ENCODE measurements at places on chromosomes 2 and 18.

DNA sequence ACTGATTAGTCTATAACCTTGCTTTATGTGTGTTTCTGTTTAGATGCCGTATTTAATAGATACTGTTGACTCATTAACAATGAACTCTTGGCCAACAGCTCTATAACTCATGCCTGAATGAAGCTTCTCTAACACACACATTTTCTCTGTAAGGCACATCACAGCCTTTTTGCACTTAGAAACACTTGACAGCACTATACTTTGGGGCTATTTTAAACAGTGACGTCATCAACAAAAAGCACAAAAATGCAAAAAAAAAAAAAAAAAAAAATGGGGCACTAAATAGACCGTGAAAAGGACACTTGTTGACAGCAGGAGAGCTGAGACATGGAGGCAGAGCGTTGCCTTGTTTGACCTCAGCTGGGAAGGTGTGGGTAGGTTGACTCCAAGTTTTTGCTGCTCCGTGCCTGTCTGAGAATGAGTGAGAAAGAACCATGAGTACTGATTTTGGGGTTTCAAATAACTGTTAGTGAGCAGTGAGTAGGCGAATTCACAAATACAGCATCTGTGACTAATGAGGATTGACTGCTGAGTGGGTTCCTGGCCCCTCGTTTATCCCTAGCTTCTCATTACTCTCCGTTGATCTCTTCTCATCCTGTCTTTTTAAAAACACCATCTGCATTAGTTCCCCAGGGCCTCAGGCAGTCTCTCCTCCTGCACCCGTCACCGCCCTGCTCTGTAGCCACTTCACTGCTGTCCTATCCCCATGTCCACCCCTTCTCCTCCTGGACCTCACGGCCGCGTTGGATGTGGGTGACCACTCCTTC lies 24.4 kb downstream of the SPP2 start:
- no peak for DNase-seq

DNA sequence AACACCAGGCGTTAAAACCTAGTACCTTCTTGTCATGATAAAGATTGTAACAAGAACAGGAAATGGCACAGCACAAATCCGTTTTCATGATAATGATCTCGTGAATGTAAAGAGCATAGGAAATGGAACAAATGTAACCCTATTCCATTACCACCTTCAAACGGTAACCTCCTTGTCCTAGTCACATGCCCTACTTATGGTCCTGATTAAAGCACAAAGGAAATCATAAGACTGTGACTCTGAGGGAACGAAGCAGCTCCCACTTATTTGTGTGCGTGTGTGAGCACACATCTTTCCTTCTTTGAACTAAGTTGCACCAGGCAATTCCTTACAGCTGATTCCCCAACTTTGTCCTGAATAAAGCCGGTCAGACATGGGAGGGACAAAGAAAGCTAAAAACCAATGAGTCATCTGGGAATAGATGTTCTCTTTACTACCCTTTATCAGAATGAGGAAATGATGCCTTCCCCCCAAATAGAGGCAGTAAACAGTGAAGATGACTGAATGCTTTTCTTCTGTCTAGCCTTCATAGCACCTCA lies 192.6 kb downstream of the IKZF2 start:
- DNase-seq, result no peak

GRCh38 chr2:100269889-100270288 lies 52.4 kb downstream of the LONRF2 start:
- DNase-seq, result no peak

GRCh38 chr2:84306361-84306760 lies 152.7 kb downstream of the SUCLG1 start:
- DNase-seq, result no peak

DNA sequence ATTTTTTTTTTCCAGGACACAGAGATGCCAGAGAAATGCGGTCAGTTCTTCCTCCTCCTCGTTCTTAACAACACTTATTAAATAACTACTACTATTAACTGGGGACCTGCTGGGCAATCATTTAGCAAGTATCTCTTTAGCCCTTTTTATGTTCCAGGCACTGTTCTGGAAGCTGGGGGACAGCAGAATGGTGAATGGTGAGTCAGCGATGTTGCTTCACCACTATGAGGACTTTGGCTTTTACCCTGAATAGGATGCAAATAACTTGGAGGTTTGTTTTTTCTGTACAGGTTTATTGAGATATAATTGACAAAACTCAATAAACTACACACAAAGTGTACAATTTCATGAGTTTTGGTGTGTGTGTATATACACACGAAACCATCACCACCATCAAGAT lies 179.9 kb upstream of the MSH6 start:
- no peak for DNase-seq

GRCh38 chr2:6069381-6069780 lies 377.2 kb downstream of the SOX11 start:
- DNase-seq, result no peak

DNA sequence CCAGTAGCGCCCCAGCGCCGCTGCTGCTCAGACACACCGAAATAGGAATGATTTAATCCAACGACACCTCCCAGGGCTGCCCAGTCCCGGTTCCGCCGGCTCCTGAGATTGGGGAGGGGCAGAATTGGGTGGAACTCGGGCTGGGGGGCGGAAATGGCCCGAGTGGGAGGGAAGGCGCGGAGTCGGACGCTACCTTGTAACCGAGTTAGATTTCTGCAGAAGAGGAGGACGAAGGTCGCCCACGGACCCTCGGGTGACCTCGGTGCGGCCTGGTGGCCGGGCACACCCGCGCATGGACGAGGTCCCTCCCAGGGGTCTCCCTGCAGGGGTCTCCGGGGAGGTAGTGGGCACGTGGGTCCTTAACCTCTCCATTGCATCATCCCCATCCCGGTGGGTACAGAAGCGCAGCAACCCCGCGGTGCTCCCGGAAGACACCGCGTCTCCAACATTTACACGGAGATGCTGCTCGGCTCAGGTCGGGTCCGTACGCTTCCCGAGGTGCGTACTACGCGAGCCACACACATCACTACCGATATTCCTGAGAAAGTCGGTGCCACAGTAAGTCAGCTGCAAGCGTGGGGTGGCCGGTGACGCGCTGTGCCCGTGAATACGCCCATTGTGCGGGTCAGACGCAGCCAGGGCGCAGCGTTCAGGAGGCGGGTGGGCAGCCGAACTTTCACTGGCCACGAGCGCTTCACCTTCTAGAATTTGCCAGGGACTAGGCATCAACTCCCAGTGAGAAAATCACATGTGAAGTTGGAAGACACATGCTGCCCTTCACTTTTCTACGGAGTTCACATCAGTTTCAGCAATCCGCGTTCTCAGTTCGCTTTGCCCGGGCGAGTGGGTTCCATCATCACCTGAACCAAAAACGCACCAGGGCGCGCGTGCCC lies 3.0 kb downstream of the ZNF516 start:
- DNase-seq, result no peak

- DNase-seq, result no peak
Measured at GRCh38 chr18:47343291-47343690, 91.8 kb upstream of the SKOR2 start.

- DNase-seq, result no peak
Measured at GRCh38 chr2:32760628-32761027, 132.8 kb downstream of the TTC27 start.

DNA sequence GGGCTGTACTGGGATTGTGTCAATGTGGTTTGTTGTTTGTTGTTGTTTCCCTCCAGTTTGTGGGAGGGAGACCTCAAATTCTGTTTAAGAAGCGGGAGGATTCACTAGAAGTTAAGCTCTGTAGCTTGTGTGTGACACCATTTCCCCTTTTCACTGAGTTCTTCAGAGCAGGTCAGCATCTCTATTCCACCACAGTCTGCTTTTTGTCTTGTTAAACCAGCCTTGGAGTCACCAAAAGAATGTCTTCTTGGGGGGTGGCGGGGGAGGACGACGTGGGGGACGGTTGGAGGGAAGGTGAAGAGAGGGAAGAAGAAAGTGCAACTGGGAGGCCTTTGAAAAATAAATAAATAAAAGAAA lies 2.3 kb upstream of the BCL11A start:
- no peak for DNase-seq

GRCh38 chr2:42762823-42763804 lies 821 bp downstream of the OXER1 start:
- DNase-seq, result no peak

Data from dorsolateral prefrontal cortex (tissue), 122 donors.